Activated T-cell treated with anti-CD3 and anti-CD28 coated beads, Interleukin-2, amount 50 U/mL, for 1 hour (primary cell): ENCODE measurements at places on chromosomes 1 and 21.
A peak's percentile ranks its signal among the peaks of the same experiment; 100 is the strongest.

DNA sequence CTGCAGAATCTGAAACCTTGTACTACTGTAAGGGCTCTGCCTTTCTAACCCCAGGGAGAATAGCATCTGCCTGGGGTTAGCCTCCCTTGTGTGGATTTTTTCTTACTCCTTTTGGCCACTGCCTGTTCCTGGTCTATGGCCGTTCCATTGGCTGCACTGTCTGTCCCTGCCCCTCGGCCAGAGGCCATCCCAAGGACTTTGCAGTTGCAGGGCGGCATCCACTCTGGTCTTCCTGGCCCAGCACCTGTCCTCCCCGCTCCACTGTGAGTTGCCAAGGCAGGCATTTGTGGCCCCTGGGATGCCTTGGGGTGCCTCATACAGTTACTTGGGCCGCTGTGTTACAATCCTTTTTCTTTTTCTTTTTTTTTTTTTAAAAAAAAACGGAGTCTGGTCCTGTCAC lies 45.8 kb downstream of the PDE9A start:
- DNase-seq, result no peak

- no peak for DNase-seq
These were observed 34.8 kb upstream of the IKBKE start for GRCh38 chr1:206435445-206435844.

DNA sequence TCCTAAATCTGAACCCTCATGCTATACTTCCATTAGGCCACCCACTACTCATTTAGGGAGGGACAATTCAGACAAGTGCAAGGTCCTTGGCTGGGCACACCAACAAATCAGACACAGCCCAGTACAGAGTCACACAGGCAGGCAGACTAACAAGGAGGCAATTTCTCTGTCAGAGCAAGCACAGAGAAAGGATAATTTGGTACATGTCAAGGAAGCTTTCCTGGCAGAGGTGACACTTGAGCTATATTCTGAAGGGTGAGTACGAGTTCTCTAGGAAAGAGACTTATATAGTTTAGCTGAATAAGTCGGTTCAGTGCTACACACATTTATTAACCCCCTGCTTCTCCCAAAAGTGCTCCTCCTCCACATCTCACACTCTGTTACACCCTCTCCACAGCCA lies 455.9 kb downstream of the OMA1 start:
- DNase-seq, result no peak

- DNase-seq, result no peak
These were observed 127.2 kb downstream of the NAV1 start for GRCh38 chr1:201666102-201666501.

GRCh38 chr1:121408354-121408753 lies 223.6 kb downstream of the SRGAP2C start:
- DNase-seq, result no peak

GRCh38 chr1:59574085-59574484 lies 240.7 kb upstream of the HOOK1 start:
- DNase-seq, result no peak

GRCh38 chr1:180154003-180154324 lies 705 bp upstream of the QSOX1 start:
- DNase-seq, result no peak

GRCh38 chr1:177514207-177514606 lies 343.4 kb downstream of the BRINP2 start:
- DNase-seq, result no peak

DNA sequence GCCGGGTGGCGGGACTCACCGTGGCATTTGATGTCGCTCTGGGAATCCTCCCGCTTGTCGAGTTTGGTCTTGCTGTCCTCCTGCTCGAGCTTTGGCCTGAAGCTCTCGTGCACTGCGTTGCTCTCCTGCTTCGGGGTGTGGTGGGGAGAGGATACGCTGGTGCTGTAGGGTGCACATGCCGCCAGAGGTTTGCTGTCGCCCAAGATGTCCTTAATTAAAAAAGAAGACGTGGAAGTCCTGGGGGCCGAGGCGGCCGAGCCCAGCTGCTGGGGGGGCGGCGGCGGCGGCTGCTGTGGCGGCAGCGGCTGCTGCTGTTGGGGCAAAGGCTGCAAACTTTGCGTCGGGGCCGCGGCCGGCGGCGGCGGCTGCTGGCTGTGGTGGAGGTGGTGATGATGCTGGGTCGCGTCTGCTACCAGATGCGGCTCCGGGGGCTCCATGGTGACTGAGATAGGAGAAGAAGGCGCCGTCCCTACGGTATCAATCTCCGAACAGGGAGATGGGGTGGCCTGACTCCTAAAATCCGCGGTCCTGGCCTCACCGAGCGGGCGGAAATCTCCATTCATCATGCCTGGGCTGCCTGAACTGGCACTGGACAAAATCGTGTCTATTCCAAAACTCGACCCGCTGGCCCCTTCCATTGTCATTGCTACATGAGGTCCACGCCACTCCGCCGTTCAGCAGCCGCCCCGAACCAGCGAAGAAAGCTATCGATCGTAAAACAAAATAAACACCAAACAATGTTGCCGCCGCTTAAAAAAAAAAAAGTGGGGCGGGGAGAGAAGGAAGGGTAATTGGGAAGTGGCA lies at the start of gene BARHL2:
BARHL2 (minus strand) TSS at position 751 of the 804 bp plus-strand sequence; CDS start at position 644, 107 bp downstream.
- no peak for DNase-seq

- DNase-seq, result peak; percentile 23
These were observed at the start of gene PCP4 for GRCh38 chr21:39867198-39867650. TSS of gene PCP4 (plus strand) at chr21:39867438. CDS start at chr21:39867502, 64 bp downstream.

GRCh38 chr1:213166852-213167251 lies 115.8 kb downstream of the RPS6KC1 start:
- DNase-seq, result no peak
